CD4-positive, CD25-positive, alpha-beta regulatory T cell (primary cell): ENCODE measurements at places on chromosomes 2 and 18. TPM values are rescaled to one million over a fixed set of nuclear protein-coding genes. Genes with fewer than 3 reads are reported as not detected.

GRCh38 chr2:20077411-20077940, 26.0 kb upstream of the LAPTM4A start:
- DNase-seq: no peak

The GPBAR1 gene
- total RNA-seq: 1.2 TPM

DNA sequence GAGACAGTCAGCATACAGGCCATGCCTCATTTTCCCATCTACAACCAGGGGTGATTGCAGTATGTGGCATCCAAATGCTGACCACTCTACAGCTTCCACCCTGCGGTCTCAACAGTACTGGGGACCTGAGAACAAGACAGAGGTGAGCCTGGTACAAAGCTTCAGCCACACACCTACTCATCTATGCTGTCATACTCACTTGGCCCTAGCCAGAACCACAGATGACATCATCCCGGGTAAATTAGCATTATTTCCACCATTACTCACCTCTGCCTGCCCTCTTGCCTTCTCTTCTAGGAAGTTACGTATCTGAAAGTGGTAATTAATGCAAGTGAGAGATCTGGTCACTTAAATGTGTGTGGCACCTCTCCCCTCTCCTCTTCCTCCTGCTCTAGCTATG, 208.2 kb upstream of the ARL4C start:
- no peak for DNase-seq

GRCh38 chr2:84435345-84436025, 23.6 kb downstream of the SUCLG1 start:
- no peak for DNase-seq

The FER1L5 gene
- total RNA-seq: not detected

The ROCK1 gene
- total RNA-seq: 125 TPM

The NCKAP5 gene
- total RNA-seq: not detected

The CREG2 gene
- total RNA-seq: 2.2 TPM

DNA sequence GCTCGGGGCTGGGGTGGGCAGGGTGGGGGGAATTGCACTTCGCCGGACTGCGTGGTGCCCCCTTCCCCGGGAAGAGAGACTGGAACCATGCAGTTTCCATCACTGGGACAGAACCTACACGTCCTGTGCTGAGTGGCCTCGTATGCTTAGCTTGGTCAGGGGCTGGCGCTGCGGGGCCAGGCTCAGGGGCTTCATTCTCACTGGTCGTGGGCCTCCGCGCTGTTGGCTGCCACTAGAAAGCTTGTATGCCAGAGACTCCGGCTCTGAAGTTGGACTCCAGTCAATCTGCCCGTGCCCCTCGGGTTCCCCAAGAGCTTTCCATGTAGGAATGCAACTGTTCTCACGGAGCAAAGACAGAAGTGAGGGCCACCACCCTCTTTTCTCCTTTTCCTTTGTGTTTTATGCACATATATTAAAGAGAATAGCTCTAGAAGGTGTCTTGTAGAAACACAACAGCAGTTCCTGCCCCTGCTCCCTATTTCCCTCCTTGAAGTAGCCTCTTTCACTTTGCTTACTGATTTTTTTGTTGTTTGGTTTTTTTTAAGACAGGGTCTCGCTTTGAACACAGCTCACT, 64.0 kb upstream of the YWHAQ start:
- no peak for DNase-seq

GRCh38 chr2:202172439-202173211, 65.8 kb downstream of the SUMO1 start:
- DNase-seq: no peak

DNA sequence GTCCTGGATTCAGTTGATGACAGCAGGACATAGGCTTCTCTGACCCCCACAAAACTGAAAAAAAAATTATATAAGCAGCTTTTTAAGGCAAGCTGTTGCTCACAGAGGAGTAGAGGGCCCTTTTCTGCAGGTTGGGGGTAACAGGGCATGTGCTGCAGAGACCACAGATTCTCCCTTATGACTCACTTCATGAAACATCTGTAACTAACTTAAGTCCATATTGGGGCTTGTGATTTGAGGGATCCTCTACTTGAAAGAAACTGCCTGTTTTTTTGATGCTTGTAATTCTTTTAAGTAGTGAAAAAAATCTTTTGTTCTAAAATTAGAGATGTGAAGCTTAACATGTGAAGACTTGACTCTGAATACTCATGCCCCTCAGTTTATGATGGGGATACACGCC, 33.4 kb downstream of the XRCC5 start:
- no peak for DNase-seq

GRCh38 chr18:62521082-62521481, 1.7 kb upstream of the ZCCHC2 start:
- DNase-seq: no peak

- DNase-seq: no peak
These were observed 146.8 kb upstream of the PXDN start for GRCh38 chr2:1891147-1891546.

The XIRP2 gene
- total RNA-seq: 0.15 TPM

DNA sequence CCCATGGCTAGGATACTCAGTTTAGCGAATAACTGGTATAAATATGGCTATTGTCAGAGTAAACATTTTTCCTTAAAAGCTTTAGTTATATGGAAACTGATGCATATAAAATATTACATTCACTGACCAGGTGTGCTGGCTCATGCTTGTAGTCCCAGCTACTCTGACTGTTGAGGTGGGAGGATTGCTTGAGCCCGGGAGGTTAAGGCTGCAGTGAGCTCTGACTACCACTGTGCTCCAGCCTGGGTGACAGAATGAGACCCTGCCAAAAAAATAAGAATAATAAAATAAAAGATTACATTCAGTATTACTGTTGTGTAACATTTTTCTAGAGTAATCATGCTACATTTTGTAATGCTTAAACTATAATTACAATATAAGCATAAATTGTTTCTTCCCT, 350.4 kb upstream of the FSIP2 start:
- no peak for DNase-seq

DNA sequence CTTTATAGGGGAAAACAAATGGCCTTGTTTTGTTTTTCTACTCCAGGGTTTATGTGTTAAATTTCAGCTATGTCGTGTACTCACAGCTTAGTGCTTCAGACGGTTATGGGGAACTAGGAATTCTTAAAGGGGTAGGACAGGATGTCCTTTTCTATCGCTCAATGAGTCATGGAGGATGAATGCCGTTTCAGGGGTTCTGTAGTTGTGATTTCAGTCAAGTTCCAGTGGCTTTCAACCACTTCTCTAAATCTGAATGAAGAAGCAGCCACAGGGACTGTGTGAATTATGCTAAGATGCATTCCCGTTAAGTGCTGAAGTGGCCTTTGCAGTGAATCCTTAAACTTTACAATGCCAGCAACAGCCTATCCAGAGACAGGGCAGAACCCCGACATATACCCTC, 1231.7 kb upstream of the ZEB2 start:
- DNase-seq: no peak

- no peak for DNase-seq
These were observed 34.1 kb downstream of the FBXO48 start for GRCh38 chr2:68432696-68433658.

- DNase-seq: no peak
These were observed 228.1 kb upstream of the PXDN start for GRCh38 chr2:1972422-1972821.

- no peak for DNase-seq
These were observed 1137.4 kb upstream of the FAM98A start for GRCh38 chr2:34736482-34736881.

- peak; percentile 26 for DNase-seq
These were observed 125.4 kb downstream of the CTIF start for GRCh38 chr18:48663931-48664847.

The KRTCAP3 gene
- total RNA-seq: 10.0 TPM

DNA sequence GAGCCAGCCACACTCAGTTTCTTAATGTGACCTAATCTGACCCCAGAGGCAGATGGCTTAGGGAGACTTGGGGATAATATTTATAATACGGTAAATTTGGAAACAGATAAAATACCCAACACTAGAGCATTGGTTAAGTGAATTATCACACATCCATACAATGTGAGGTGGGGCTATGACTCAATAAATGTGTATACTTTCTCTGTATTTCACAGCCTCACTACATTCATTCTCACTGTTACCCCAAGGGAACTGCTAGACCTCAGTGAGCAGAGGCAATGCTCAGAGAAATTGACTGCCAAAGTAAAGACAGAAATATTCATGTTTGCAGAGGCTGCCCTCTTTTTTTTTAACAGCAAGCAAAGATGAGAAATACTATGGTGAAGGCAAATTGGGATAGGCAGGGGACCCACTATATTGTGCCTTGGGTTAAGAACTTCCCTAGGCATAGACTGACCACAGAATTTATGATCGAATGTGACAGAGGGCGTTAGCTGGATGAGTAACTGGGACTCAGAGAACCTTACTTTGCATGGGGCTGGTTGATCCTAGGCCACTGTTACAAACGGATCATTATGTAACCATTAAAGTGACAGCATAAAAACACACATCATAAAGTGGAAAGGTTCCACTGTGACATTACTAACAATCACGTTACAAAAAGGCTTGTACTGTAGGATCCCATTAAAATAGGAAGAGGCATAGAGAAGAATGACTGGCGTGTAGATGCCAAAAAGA, 246.0 kb upstream of the LYPD1 start:
- DNase-seq: no peak

The GRB14 gene
- 0.69 TPM for total RNA-seq

The ALPG gene
- not detected for total RNA-seq

DNA sequence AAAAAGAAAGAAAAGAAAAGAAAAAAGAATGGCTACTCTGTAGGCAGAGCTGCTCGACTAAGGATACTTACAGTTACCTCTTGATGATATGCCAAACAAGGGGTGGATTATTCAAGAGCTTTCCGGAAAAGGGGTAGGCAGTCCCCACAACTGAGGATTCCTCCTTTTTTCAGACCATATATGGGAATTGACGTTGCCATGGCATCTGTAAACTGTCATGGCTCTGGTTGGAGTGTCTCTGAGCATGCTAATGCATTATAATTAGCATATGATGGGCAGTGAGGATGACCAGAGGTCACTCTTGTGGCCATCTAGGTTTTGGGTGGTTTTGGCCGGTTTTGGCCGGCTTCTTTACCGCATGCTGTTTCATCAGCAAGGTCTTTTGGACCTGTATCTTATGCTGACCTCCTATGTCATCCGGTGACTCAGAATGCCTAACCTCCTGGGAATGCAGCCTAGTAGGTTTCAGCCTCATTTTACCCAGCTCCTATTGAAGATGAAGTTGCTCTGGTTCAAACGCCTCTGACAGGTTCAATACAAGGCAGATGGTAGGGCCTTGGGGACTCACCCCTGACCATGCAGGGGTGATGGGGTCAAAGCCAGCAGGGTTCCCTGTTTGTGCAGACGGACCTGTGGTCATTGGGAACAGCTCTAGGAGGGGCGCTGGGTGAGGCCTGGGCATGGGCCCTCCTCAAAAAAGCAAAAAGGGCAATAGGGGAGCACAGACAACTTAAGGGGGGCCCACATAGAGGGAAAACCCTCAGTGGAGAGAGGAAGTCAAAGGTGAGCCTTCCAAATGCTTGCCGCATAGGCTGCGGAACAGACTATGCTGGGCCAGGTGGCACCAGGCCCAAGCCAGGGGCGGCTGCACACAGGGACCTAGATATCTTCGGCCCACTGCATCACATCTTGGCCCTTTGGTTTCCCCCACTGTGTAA, 251.2 kb upstream of the RAB6C start:
- DNase-seq: no peak

DNA sequence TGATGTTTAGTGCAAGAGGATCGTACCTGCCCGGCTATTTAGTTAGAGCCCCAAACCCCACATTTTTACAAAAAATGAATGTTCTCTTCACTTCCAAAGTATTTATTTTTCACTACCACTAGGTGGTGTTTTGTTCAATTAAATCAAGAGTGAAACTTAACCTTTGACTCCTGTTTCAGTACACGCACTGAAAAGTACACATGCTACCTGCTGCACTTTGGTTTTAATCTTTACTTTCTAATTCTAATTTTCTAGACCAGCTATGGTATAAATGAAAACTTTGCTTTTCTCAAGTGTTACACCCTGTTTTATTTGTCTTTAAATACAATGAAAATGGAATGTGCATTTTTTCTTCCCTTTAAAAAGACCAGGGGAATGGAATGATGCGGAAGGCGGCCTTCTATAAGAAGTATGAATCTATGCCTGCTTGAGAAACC, 31.4 kb upstream of the CHN1 start:
- peak; percentile 49 for DNase-seq

DNA sequence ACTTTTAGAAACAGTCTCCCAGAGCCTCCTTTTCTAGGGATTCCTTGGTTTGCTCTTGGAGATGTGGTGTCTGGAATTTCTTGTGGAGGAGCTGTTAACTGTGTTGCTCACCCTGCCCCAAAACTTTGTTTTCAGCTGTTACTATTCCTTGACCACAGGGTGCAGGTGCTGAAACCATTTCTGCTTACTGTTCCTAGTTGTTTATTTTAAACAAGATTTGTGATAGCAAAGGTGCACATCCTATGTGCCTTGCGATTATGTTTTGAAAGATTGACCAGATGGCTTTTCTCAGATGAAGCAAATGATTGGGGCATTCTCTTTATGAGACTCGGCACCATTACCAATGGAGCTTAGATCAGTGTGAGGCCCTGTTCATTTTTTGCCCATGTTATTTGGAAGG, 111.2 kb downstream of the RAB3GAP1 start:
- no peak for DNase-seq

The MZT2A gene
- total RNA-seq: 97.9 TPM

The YES1 gene
- total RNA-seq: 4.1 TPM

DNA sequence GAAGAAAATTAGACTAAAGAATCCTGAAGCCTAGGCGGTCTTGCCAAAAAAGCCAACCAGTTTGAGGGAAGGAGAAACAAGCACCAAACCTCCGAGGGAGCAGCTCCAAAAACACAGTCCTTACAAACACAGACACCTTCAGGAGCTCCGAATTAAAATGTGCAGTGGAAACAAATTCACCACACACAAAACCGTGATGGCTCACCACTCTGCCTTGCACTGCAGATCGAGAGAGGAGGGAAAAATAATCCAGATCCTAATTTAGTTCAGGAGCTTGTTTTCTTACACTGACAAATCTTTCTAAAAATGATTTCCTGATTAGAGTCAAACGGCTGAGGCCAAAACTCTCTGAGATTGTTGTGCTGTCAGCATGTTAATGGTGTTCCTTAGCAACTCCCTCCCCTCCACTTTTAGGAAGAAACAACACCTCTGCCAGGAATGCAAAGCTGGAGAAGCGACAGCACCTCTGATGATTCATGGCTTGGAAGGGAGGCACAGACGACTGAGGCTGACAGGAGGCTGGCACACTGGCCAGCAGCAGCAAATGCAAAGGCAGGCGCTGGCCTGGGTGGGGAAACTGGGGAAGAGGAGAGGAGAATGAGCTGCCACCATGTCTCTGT, 249.4 kb upstream of the KLHL29 start:
- DNase-seq: no peak

- DNase-seq: no peak
These were observed 43.1 kb upstream of the PTH2R start for GRCh38 chr2:208363485-208363884.

The FAHD2B gene
- 22.9 TPM for total RNA-seq
